ENCODE measurements at places on chromosomes 12 and 14.

DNA sequence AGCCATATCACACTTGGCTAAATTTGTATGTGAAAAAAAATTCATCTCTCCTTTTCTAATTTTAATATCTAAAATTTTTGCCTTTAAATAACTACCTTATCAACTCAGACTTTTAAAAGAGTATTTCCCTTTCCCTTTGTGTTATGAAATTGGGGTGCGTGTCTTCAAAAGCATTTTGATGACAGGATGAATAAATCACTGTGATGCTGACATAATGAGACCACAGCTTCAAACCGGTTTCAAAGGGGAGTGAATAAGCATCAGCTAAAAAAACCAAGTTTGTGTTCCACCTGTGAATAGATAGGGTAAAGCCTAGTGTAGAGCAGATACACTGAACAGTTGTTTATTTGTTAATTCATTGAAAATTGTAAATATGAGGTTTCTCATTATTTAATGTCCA is 85.0 kb downstream of the LGR5 start:
- no peak for DNase-seq

- DNase-seq: no peak
Observed at GRCh38 chr12:27686147-27686546, 10.1 kb upstream of the REP15 start.

DNA sequence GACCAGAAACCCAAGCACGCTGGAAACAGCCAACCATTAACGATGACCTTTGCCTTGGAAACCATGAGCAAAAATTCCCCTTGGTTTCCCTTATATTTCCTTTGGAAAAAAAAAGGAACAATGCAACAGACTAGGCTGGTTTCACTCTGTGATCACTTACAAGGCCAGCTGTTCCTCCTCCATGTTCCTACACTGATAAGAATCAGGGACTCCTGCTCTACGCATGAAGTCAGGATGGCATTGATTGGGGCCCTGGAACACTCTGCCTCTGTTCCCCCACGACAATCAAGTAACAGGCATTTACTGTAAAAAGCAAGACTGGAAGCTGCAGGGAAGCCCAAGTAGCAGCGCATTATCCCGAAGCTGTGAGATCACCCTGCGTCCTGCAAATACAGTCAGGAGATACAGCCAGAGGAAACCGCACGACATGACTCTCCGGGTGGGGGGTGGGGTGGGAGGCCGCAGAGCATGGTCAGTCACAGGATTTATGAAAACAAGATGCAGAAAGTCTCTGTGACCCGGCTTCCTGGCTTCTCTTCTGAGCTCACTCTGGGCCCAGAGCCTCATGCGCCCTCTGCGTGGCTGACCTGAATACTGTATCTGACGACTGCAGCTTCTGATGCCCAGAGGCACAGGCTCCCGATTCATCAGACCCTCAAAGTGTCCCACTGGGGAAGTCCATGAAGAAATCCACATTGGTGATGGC is 31.1 kb downstream of the SSH1 start:
- no peak for DNase-seq

- DNase-seq: no peak
Observed at GRCh38 chr14:33352821-33353220, 414.1 kb downstream of the NPAS3 start.

DNA sequence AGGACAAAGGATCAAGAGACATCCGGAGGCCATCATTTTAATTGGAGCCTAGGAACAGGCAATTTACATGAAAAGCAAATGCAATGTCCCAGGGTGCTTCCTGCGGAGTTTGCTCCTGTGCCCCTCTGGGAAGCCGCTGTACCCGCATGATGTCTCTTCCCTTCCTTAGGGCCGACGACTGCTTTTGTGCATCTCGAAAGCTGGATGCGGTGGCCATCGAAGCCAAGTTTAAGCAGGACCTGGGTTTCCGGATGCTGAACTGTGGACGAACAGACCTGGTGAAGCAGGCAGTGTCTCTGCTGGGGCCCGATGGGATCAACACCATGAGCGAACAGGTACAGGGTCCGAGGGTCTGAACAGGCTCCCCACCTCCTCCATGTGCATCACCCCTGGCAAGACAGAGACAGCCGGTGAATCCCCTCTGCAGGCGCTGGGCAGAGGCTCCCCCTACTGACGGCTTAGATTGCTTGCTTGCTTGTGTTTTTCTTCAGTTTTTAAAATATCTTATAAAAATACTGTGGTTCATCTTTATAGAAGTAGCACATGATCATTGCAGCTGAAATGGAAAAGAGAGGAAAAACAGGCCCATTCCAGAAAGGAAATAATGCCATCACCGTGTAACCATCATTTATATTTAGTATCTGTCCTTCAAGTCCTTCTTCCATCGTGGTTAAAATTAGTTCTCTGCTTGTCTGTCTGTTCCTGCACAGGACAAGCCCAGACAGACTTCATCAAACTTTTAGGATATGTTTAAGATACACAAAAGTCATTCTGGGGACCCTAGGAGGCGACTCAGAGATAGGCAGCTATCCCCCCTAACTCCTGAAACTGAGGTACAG is 75.4 kb upstream of the PWP1 start:
- peak; percentile 41 for DNase-seq

DNA sequence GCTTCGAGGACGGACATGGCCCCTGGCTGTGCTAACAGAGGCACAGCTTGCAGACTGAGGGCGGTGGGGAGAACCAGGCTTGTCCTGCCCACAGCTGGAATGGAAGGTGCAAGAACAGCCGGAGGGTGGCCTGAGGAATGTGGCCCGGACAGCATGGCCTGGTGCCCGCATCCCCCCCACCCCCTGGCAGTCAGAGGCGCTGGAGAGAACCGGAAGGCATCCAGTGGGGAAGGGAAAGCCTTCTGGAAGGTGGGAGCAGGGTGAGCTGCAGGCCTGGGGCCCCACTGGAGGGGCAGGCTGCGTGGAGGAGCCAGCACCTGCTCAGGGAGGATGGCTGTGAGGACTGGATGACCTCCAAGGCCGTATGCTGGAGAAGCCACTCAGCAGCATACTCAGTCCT is 8.1 kb upstream of the CYP46A1 start:
- DNase-seq: no peak

- DNase-seq: no peak
Observed at GRCh38 chr12:11815397-11815796, 165.9 kb downstream of the ETV6 start.

- DNase-seq: peak; percentile 93
Observed at GRCh38 chr14:98906123-98906995, 365.6 kb downstream of the BCL11B start.

GRCh38 chr12:53586745-53587144 is 39.4 kb downstream of the ATF7 start:
- no peak for DNase-seq

GRCh38 chr12:67758119-67758518 is 109.6 kb downstream of the DYRK2 start:
- DNase-seq: no peak

DNA sequence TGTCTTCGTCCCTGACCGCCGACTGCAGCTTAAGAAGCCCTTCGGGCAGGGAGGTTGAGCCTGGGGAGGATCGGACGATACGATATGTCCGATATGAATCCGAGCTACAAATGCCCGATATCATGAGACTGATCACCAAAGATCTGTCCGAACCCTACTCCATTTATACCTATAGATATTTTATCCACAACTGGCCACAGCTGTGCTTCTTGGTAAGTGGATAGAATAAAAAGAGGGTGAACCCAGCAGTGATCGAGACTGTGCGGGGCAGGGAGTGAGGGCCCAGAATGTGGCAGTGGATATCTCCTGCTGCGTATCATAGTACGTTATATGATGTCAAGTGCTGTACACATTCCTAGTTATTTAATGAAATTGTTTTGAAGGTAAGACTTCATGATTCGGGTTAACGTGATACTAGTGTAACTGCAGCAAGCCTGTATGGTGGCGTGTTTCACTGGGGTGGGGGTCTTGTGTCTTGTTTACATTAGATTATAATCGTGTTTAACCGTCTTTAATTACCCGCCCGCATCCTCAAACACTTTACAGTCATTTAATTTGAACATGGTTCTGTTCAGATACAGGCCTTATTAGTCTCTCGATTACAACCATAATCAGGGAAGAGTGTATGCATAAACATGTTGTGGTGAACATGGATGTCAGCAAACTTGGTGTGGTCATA is 1.3 kb downstream of the NAA30 start:
- DNase-seq: peak; percentile 8

- no peak for DNase-seq
Observed at GRCh38 chr14:73223049-73223448, 14.3 kb upstream of the PAPLN start.

- no peak for DNase-seq
Observed at GRCh38 chr12:96117460-96117859, 76.7 kb upstream of the ELK3 start.

DNA sequence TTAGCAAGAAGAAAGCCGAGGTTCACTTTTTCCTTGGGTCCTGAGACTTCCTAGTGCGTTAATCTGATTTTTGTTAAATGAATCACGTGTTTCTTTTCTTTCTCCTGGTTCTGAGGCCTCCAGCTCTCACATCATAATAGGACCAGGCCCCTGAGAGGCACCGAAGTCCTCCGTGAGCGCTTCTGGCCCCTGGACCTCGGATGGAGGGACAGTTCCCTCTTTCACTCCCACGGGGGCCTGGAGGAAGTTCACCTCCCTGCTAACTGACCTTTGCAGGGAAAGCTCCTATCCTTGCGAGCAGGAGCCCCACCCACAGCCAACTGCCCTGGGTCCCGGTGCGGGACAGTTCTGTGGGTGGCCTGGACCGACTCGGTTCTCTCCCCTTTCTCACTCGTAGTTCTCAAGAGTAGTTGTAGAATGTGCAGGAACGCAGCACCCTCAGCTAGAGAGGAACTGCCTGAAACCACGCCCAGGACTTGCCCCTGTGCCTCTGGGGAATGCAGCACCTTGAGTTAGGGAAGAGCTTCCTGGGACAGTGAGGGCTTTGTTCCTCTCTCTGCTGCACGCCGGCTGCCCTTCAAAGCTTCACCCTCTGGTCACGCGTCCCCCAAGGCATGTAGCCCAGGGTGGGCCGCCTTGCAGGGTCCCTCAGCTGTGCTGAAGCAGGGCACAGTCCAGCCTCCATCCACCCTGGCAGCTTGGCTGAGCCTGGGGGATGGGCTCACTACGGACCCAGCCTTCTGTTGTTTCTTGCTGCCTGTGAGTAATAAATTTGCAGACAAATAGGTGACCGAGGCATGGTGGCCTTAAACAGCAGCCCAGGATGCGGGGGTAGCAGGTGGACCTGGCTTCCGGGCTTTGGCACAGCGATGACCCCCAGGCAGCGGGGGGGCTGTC is 264.6 kb downstream of the ADGRD1 start:
- DNase-seq: no peak

DNA sequence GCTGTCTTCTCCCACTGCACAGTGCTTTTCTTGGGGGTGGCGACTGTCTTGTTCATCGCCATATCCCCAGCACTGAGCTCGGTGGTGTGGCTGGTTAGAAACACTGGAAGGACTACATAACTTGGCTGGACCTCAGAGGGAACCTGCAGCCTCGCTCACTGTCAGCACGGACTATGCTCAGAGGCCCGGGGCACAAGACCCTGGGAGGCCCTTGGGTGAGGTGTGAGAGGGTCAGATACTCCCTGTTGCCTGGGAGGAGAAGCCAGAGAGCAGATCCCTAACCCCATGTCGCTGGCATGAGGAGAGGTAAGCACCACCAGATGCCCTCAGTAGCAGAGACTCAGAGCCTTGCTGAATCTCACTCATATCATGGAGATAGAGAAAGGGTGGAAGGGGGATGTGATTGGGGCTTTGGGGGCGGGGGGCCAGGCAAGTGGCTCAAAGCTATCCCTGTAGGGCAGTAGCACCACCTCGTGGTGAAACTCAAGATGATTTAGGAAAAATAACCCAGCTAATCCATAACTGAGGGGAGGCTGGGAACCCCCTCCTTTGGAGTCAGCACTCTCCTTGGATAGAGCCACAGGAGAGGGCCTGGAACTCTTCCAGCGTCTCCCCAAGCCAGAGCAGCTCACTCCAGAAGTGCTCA is 18.7 kb upstream of the HDAC7 start:
- DNase-seq: no peak

- no peak for DNase-seq
Observed at GRCh38 chr12:115249671-115250278, 565.8 kb upstream of the TBX3 start.

- DNase-seq: peak; percentile 11
Observed at GRCh38 chr12:107818984-107819383, 44.5 kb downstream of the ASCL4 start.

All from RWPE1 (cell line).